SJSA1 (cell line): ENCODE measurements at places on chromosomes 12 and 14.

GRCh38 chr12:72234886-72235285 is 37.3 kb upstream of the TRHDE start:
- DNase-seq: no peak

GRCh38 chr14:95452176-95452892 is 64.1 kb downstream of the SYNE3 start:
- no peak for DNase-seq

DNA sequence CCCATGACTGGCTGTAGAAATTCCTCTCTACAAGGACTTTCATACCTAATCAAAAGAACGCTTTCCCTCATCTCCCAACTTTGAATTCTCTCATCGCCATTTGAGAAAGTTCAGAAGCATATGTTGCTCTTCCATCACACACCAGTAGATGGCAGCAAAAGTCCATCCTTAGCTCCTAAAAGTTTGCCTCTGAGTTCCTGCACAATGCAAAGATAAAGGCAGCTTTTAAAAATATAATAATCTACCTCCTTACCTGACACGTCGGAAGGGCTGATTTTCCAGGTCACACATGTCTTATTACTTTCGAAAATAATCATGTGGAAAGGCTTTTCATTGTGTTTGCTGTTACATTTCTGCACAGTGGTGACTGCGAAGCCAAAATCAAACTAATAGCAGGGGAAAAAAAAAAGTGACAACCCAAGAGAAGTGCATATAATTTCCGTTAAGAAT is 456.7 kb upstream of the SEL1L start:
- peak; percentile 4 for DNase-seq

DNA sequence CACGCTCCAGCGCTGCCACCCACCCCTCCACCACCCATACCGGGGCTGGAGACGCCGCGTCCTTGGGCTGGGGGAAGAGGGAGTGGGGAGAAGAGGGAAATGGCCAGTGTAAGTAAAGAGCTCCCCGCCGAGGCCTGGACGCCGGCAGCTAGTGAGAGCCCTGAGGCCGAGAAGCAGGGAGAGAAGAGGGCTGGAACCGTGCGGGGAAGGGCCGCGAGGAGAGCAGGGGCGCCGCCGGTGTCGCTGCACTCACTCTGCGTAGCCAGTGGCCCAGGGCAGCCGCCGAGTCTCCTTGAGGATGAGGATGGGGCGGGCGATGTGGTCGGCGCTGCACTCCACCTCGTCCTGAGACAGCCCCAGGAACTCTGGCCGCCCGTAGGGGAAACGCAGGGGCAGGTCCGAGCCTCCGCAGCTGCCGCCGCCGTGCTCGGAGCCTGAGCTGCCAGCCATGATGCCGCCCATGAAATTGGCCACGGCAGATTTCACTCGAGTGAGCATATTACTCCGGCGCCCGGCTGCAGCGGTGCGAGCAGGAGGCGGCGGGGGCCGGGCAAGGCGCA is 631 bp downstream of the PPM1H start:
- DNase-seq: peak; percentile 49

- DNase-seq: no peak
Measured at GRCh38 chr14:33916663-33917565, 34.0 kb downstream of the EGLN3 start.

DNA sequence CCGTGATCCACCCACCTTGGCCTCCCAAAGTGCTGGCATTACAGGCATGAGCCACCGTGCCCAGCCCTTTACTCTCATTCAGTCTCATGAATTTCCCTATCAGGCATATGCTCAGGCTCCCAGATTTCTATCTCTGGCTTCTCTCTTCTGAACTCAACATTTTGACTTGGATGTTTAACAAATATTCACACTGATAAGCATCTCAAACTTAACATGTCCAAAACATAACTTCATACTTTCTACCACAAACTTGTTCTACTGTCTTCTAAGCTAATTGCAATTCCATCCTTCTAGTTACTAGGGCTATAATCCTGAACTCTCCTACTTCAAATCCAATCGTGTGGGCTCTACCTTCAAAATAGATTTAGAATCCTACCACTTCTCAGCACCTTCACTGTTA is 73.9 kb upstream of the PAWR start:
- DNase-seq: no peak

- no peak for DNase-seq
Measured at GRCh38 chr12:101793401-101793800, 37.4 kb downstream of the GNPTAB start.

- DNase-seq: no peak
Measured at GRCh38 chr14:24978862-24979724, 70.9 kb downstream of the STXBP6 start.

GRCh38 chr12:18277196-18277595 is 15.9 kb downstream of the PIK3C2G start:
- no peak for DNase-seq

- DNase-seq: no peak
Measured at GRCh38 chr14:87837296-87837695, 155.7 kb downstream of the GALC start.

DNA sequence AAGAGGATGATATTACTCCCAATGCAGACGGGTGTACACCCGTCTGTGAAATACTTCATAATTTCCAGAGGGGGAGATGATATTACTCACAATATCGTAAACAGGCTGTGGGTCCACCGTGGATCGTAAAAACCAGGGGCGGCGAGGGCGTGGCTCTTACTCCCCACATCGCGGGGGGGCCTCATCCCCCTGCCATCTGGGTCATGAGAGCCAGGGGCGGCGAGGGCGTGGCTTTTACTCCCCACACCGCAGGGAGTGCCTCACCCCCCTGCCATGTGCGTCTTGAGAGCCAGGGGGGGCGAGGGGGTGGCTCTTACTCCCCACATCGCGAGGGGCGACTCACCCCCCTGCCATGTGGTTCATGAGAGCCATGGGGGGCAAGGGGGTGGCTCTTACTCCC is 86.2 kb upstream of the GNG2 start:
- DNase-seq: no peak

DNA sequence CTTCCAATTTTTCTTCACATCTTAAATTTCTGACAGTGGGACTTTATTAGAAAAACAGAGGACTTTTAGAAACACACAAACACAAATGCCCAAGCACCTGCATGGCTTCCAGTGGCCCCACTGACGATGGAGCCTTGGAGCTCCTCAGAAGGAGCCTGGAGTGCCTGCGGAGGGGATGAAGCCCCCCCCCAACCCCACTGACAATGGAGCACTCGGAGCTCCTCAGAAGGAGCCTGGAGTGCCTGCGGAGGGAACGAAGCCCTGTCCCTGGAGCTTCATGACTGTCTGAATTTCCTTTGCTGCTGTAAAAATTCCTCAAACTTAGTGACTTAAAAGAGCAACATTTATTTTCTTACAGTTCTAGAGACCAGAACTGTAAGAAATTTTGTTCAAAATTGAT is 80.1 kb upstream of the VRK1 start:
- DNase-seq: no peak

DNA sequence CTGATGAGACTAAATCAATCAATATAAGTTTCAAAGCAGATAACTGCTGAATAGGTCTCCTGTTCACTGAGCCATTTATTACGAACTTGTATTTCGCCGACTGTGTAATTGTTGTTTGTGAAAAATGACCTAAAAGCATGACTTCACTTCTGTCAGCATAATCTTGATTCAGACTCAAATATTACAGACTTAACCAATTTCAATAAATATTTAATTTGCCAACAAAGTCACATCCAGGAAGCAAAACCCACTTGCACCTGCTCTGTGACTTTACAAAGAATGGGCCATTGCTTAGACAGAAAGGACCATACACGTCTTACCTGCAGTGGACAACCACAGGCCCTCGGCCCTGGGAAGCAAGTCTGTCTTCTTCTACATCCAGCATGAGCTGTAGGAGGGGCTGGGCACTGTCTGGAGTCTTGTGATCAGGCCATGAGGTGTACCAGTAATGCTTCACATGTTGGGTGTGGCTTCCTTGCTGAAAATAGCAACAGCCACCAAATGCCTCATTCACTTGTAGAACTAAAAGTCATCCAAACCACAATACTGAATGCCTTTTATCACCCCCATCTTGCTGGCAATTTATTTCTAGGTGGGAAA is 23.5 kb upstream of the PTPRB start:
- peak; percentile 67 for DNase-seq

DNA sequence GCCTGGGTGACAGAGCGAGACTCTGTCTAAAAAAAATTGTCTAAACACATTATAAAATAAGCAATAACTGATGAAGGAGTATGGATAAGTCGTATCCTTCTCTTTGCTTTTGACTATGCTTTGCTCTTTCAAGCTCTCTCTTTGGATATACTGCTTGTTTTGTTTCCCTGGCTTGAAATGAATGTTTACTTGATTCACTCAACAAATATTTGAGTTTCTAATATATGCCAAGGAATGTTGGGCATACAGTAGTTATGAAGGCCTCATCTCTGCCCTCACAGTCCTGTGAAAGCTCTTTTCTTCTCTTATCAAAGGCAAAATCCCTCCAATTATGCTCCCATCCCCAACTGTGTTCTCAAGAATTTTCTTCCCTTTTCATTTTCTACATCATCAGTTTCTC is 123.5 kb downstream of the PTPRR start:
- DNase-seq: no peak

GRCh38 chr14:54443981-54444380 is 2.8 kb upstream of the CNIH1 start:
- no peak for DNase-seq
